ENCODE measurements at places on chromosomes 16 and 17.

- DNase-seq = no peak
These were observed 6.0 kb downstream of the CAPNS2 start for GRCh38 chr16:55572439-55572838.

GRCh38 chr16:3980253-3981111 lies 100.0 kb upstream of the CREBBP start:
- DNase-seq = no peak

DNA sequence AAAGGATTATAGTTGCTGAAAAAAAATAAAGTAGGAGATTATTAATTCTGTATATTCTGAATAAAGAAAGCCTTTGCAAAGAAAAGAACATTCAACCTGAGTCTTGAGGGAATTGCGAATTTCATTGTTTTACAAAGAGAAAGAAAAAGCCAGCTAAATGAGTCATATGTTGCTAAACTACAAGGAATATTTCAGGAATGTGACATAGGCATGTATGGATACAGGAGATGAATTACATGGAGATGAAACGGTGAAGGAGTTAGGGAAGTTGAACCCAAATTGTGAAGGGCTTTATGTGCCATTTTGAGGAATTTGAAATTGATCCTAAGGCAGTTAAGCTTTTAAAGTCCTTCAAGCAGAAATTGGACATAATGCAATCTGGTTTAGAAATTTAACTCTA lies 177.3 kb upstream of the RBL2 start:
- DNase-seq = no peak

DNA sequence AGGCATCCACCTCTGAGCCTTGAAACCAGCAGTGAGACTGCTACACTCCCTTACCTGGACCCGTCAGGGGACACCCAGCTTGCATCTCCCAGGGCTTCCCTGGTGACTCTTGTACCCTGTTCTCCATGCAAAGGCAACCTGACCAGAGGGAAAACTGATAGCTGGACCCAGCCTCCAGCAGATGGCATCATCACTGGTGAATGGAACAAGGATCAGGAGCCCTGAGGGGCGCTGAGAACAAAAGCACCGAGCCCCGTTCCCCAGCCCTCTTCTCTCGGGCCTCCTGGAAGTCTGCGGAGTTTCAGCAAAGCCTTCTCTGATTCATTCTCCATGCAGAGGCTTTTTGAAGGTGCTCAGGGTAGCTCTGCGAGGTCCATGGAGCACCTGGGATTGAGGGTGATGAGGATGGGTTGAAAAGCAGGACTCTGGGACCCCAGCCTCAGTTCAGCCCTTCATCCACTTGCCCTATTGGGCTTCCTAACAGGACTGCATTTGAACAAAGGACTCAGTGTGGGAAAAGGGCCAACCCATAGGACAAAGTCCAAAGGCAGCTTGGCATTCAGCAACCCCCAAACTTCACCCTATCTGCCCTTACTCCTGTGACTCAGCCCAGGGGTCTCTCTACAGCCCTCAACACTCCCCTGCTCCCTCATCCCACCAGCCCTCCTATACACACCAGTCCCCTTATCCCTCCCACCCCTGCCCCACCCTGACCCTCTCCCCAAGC lies 45.0 kb upstream of the LHX1 start:
- no peak for DNase-seq

- no peak for DNase-seq
These were observed 30.4 kb upstream of the SALL1 start for GRCh38 chr16:51181503-51181811.

DNA sequence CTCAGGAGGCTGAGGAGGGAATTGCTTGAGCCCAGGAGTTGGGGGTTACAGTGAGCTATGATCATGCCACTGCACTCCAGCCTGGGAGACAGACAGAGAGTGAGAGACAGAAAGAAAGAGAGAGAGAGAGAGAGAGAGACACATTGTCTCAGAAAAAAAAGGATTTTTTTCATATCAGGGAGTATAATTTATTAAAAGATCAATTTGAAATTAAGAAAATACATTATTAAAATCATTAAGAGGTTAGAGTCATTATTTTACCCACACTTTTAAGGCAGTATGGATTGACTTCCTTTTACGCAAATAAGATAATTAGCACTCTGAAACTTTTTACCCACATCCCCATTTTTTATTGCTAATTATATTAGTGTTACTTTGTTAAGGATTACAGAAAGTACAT lies 804.3 kb downstream of the CDH11 start:
- DNase-seq = no peak

- DNase-seq = no peak
These were observed 3.4 kb downstream of the TRAF4 start for GRCh38 chr17:28747051-28747691.

DNA sequence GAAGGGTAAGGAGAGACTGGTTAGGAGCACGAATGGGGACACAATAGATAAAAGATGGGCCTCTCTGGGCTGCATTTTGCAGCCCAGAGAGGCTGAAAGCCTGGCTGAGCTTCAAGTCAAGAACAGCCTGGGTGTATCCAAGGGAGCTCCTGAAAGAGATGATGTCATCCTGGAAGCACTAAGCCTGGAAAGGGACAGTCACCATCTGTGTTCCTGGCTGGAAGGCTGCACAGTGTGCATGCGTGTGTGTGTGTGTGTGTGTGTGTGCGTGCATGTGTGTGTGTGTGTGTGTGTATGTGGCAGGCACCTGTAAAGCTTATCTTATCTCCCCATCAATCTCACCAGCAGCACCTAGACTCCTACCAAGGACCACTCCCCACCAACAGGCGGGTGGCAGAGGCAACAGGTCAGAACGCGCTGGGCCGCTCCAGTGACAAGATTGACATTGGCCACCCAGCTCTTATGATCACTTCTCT lies 44.1 kb downstream of the COG7 start:
- DNase-seq = no peak

GRCh38 chr17:79070266-79070880 lies 4.3 kb upstream of the ENGASE start:
- no peak for DNase-seq

DNA sequence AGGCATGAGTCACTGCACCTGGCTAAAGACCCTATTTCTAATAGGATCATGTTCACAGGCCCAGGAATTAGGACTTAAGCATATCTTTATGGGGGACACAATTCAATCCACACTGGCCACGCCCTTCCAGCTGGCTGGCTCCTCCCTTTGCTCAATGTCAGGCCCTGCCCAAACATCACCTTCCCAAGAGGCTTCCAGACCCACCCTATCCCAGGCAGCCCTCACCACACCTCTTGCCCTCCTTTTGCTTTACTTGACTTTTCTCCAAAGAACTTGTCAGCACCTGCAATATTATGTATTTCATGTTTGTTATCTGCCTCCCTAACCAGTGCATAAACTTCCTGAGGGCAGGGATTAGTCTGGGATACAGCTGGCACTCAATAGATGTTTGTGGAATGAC lies 109.6 kb upstream of the CDH5 start:
- DNase-seq = no peak

GRCh38 chr16:30087181-30087898 lies 4.4 kb downstream of the TBX6 start:
- DNase-seq = no peak

- DNase-seq = no peak
These were observed 22.1 kb downstream of the TMEM114 start for GRCh38 chr16:8568231-8568617.

- DNase-seq = no peak
These were observed 334.1 kb upstream of the XYLT1 start for GRCh38 chr16:17804857-17805256.

DNA sequence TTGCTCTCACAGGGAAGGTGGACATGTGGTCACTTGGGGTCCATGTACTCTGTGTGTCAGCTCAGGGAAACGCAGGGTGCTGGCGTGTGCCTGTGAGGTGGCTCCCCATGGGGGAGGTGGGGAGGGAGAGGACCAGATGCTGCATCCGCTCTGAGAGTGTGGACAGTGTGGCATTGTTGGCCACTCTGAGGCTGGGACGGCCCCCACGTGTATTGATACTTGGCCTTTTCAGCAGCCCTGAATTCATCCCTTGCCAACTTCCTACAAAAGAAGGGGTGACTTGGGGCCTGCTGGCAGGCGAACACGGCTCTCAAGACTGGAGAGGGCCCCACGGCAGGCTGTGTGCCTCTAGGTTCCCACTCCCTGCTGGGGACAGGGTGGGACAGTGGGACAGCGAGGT lies 120.1 kb downstream of the RAB11FIP4 start:
- DNase-seq = no peak

GRCh38 chr17:31535581-31535981 lies 144.1 kb downstream of the RAB11FIP4 start:
- DNase-seq = no peak

DNA sequence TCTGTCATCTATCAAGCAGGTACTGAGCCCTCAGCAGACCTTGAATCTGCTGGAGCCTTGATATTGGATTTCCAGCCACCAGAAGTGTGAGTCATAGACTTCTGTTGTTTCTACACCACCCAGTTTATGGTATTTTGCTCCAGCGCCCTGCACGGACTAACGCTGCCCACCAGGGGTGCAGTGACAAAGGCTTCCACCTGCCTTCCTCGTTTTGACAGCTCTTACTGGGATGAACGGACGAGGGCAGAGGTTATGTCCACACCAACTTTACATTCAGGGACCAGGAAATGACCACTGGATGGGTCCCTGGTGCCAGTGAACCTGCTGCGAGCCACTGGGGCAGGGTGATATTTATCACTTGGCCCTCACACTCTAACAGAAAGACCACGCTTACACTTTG lies 66.6 kb upstream of the CBX4 start:
- DNase-seq = no peak

DNA sequence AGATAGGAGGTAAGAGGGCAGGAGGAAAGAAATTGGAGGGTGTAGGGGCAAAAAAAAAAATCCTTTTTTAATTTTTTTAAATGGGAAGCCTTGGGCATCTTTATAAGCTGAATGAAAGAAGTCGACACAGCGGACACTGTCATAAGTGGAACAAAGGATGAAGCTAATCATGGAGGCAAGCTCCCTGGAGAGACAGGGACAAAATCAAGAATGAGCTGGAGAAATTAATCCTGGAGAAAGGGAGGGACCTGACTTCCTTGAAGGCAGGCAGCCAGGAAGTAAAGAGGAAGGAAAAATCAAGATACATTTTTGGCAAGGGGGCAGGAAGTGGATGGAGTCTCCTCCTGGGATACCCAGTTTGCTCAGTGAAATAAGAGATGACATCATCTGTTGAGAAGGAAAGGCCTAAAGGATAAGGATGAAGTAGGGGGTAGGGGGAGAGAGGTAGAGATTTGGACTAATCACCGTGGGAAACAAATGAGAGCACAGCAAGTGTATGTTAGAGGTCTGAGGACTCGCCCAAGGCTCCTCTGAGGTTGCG lies 179.3 kb downstream of the SLC39A11 start:
- no peak for DNase-seq

- no peak for DNase-seq
These were observed 8.6 kb downstream of the SLC7A5 start for GRCh38 chr16:87860553-87861299.

All from T follicular helper cell (primary cell).